ENCODE measurements at places on chromosomes 16 and 17. TPM values are rescaled to one million over a fixed set of nuclear protein-coding genes. Genes with fewer than 3 reads are reported as not detected.

- no peak overlapping the region for H3K4me3 ChIP-seq
- H3K27me3 ChIP-seq = no peaks in the 10 kb centered on the region
- H3K36me3 ChIP-seq = no peaks in the 10 kb centered on the region
- H3K27ac ChIP-seq = no peak overlapping the region
- no peaks in the 10 kb centered on the region for H3K4me1 ChIP-seq
These were observed 736.5 kb downstream of the KCNJ2 start for GRCh38 chr17:70905796-70906195.

SYNRG gene
- total RNA-seq = 89.8 TPM

GRCh38 chr16:65353183-65353582 is 231.3 kb upstream of the CDH11 start:
- H3K27me3 ChIP-seq = no peaks in the 10 kb centered on the region
- H3K27ac ChIP-seq = no peak overlapping the region
- no peaks in the 10 kb centered on the region for H3K4me1 ChIP-seq

ALOX12 gene
- total RNA-seq = not detected

- no peak for DNase-seq
- H3K36me3 ChIP-seq = peaks cover 75% of the 10 kb centered on the region
- no peaks in the 10 kb centered on the region for H3K4me1 ChIP-seq
- H3K4me3 ChIP-seq = no peak overlapping the region
These were observed 8.9 kb downstream of the PROCA1 start for GRCh38 chr17:28702752-28703150.

KRTAP9-8 gene
- total RNA-seq = not detected

GRCh38 chr16:2671741-2672140 is 10.6 kb upstream of the KCTD5 start:
- H3K27ac ChIP-seq = peak overlapping the region; percentile 69
- peak overlapping the region; percentile 72 for H3K4me3 ChIP-seq

DNA sequence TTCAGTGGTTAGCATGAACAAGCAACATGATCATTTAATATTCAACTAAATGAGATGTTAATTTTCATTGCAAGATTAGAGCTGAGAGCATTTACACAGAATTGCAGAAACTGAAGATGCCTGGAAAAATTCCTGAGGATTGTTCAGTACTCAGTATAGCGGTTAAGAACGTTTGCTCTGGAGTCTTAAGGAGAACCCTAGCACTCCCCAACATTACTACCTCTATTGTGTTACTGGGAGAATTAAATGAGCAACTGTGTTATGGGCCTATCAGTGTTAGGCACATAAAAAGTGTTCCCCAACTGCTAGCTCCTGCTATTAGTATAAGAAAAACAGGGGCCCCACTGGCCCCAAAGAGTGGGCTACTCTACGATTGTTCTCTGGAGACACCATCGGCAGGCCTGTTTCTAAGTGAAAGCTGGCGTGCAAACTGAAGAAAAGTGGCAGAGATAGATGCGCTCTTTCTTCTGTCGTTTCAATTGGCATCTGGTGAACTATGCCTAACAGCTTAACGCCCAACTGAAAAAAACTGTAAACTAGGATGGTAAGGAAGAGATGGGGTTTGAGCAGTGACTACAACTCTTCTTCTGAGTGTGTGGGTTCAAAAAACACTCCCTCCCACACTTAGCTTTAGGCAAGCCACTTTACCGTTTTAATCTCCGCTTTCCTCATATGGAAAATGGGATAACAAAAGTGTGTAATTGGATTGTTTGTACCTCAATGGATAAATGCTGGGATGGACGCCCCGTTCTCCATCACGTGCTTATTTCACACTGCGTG is 1.3 kb downstream of the CDR2 start:
- peaks cover 3% of the 10 kb centered on the region for H3K36me3 ChIP-seq
- no peak for DNase-seq
- H3K27me3 ChIP-seq = no peaks in the 10 kb centered on the region
- H3K27ac ChIP-seq = no peak overlapping the region
- peak overlapping the region; percentile 94 for H3K4me3 ChIP-seq

C16orf96 gene
- total RNA-seq = 0.13 TPM

- peaks cover 6% of the 10 kb centered on the region for H3K4me1 ChIP-seq
- no peak overlapping the region for H3K4me3 ChIP-seq
- peaks cover 76% of the 10 kb centered on the region for H3K36me3 ChIP-seq
- no peak overlapping the region for H3K27ac ChIP-seq
- DNase-seq = no peak
- H3K27me3 ChIP-seq = no peaks in the 10 kb centered on the region
These were observed 21.5 kb downstream of the SRP68 start for GRCh38 chr17:76050538-76051467.

DNA sequence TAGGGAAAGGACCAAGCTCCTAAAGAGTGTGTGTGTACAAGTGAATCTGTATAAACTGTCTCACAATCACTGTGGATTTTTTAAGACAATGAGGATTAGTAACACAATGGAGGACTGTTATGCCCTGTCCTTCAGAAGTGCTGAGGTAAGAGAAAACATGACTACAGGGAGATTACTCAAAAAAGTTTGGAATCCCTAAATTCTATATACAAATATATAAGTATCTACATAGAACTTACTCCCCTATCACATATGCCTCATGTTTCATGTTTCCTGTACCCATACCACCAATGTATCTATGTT is 81.9 kb downstream of the STH start:
- no peak overlapping the region for H3K4me3 ChIP-seq
- no peak for DNase-seq
- no peaks in the 10 kb centered on the region for H3K27me3 ChIP-seq
- H3K36me3 ChIP-seq = peaks cover 53% of the 10 kb centered on the region
- no peak overlapping the region for H3K27ac ChIP-seq
- peaks cover 14% of the 10 kb centered on the region for H3K4me1 ChIP-seq

- H3K4me3 ChIP-seq = no peak overlapping the region
- H3K27ac ChIP-seq = no peak overlapping the region
- H3K4me1 ChIP-seq = peaks cover 2% of the 10 kb centered on the region
- H3K27me3 ChIP-seq = no peaks in the 10 kb centered on the region
- H3K36me3 ChIP-seq = peaks cover 10% of the 10 kb centered on the region
These were observed 57.3 kb upstream of the CDC42EP4 start for GRCh38 chr17:73369111-73369521.

TEKT5 gene
- not detected for total RNA-seq

RNU2-1 gene
- total RNA-seq = 5,480 TPM

SSTR5 gene
- not detected for total RNA-seq

GRCh38 chr17:73705594-73705993 is 61.3 kb upstream of the SDK2 start:
- H3K36me3 ChIP-seq = no peaks in the 10 kb centered on the region
- H3K4me1 ChIP-seq = peaks cover 8% of the 10 kb centered on the region
- H3K4me3 ChIP-seq = no peak overlapping the region
- H3K27ac ChIP-seq = no peak overlapping the region
- no peak for DNase-seq

WNK4 gene
- total RNA-seq = 0.10 TPM

ASGR1 gene
- not detected for total RNA-seq

GRCh38 chr16:8320131-8320530 is 270.2 kb downstream of the TMEM114 start:
- no peak overlapping the region for H3K27ac ChIP-seq

DNA sequence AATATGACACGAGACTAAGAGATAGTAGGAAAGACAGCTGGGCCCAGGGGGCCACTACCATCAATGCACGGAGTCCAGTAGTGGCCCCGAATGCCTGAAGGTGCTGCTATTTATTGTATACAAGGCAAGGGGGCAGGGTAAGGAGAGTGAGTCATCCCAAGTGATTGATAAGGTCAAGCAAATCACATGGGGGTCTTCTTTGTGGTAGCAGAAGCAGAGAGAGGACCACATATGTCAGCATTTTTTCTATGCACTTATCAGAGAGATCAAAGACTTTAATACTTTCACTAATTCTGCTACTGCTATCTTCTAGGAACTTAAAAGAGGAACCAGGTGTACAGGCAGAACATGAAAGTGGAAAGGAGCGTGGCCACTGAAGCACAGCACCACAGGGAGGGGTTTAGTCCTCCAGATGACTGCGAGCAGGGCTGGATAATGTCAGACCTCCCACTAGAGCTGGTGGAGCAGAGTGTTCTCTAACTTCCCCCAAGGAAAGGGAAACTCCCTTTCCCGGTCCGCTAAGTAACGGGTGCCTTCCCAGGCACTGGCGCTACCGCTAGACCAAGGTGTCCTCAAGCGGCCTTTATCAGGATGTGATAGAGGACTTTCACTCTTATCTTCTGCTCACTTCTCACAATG is 26.4 kb upstream of the ARL4D start:
- peaks cover 3% of the 10 kb centered on the region for H3K36me3 ChIP-seq
- no peaks in the 10 kb centered on the region for H3K27me3 ChIP-seq

NUP88 gene
- 187 TPM for total RNA-seq

NPIPA2 gene
- total RNA-seq = 3.5 TPM

APOH gene
- not detected for total RNA-seq

SOST gene
- not detected for total RNA-seq

DNA sequence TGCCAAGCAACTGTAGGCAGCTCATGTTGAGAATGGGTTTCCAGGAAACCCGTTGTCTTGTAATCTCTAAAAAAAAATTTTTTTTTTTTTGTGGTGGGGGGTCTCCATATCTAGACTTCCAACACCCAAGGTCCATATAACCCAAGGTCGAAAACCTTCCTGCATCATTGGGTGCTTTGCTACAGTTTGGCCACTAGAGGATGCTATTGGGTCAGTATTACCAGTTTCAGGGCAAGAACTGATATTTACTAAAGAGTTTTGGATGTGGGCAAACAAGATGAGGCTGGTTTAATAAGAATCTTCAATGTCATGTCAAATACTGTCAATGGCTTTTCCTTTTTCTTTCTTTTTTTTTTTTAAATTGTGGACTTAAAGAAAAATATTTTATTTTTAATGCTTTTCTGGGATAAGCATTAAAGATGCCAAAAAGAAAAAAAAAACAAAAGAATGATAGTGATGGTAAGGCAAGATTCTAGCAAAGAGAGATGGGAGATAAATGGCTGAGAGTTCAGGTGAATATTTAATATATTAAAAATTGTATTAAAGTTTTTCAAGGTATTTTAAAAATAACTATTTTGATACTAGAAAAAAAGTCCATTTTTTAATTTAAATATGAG is 62.2 kb downstream of the DHRS7C start:
- no peak overlapping the region for H3K27ac ChIP-seq
- DNase-seq = no peak
- peaks cover 1% of the 10 kb centered on the region for H3K27me3 ChIP-seq
- no peaks in the 10 kb centered on the region for H3K4me1 ChIP-seq
- H3K36me3 ChIP-seq = no peaks in the 10 kb centered on the region

DNA sequence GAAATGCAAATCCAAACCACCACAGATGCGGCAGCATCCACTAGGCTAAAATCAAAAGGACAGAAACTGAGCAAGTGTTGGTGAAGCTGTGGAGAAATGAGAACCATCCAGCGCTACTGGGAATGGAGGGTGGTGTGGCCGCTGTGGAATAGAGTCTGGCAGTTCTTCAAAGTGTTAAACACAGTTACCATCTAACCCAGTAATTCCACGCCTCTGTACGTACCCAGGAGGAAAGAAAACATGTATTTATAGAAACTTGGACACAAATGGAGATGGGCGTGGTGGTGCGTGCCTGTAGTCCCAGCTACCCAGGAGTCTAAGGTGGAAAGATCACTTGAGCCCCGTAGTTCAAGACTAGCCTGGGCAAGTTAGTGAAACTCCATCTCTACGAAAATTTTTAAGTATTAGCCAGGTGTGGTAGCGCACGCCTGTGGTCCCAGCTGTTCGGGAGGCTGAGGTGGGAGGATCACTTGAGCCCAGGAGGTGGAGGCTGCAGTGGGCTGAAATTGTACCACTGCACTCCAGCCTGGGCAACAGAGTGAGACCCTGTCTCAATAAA is 11.6 kb downstream of the SLC25A10 start:
- no peak overlapping the region for H3K4me3 ChIP-seq
- H3K27me3 ChIP-seq = peaks cover 12% of the 10 kb centered on the region
- DNase-seq = no peak
- no peaks in the 10 kb centered on the region for H3K36me3 ChIP-seq

- DNase-seq = no peak
- no peaks in the 10 kb centered on the region for H3K4me1 ChIP-seq
- H3K27me3 ChIP-seq = peaks cover 8% of the 10 kb centered on the region
- H3K4me3 ChIP-seq = no peak overlapping the region
- H3K36me3 ChIP-seq = no peaks in the 10 kb centered on the region
- no peak overlapping the region for H3K27ac ChIP-seq
These were observed 80.7 kb upstream of the CES5A start for GRCh38 chr16:55955845-55956244.

GRCh38 chr16:47715442-47716083 is 254.4 kb downstream of the PHKB start:
- no peak for DNase-seq
- no peak overlapping the region for H3K4me3 ChIP-seq
- no peaks in the 10 kb centered on the region for H3K4me1 ChIP-seq

DNA sequence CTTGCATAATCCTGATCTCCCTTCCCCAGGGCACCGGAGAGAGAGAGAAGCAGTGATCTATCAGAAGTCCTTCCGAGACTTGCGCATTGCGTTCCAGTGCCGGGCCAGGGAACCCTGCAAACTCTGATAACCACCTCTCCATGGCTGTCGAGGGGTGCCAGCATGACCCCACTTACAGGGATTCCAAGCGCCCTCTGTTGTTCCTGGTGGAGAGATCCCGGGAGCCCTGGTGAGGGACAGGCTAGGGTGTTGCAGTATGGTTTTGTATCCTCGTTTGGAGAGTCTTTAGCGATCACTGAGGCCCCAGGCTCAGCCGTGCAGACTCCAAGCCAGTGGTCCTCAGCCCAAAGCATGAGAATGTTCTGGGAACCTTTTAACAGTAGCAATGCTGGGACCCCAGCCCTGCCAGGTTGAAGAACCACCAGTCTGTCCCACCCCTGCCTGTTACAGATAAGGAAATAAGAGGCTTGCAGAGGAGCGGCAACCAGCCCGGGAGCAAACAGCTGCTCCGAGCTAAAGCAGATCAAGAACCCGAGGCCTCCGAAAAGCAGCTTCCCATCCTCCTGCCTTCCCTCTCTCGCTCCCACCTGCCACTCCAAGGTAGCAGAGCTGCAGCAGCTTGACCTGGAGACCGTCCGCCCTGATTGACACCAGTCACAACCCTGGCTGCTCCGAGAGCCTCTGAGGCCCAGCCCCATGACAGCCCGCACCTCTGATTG is 150.3 kb upstream of the RPL38 start:
- H3K27me3 ChIP-seq = peaks cover 24% of the 10 kb centered on the region
- no peaks in the 10 kb centered on the region for H3K36me3 ChIP-seq
- no peak for DNase-seq
- no peaks in the 10 kb centered on the region for H3K4me1 ChIP-seq
- H3K27ac ChIP-seq = no peak overlapping the region

DNA sequence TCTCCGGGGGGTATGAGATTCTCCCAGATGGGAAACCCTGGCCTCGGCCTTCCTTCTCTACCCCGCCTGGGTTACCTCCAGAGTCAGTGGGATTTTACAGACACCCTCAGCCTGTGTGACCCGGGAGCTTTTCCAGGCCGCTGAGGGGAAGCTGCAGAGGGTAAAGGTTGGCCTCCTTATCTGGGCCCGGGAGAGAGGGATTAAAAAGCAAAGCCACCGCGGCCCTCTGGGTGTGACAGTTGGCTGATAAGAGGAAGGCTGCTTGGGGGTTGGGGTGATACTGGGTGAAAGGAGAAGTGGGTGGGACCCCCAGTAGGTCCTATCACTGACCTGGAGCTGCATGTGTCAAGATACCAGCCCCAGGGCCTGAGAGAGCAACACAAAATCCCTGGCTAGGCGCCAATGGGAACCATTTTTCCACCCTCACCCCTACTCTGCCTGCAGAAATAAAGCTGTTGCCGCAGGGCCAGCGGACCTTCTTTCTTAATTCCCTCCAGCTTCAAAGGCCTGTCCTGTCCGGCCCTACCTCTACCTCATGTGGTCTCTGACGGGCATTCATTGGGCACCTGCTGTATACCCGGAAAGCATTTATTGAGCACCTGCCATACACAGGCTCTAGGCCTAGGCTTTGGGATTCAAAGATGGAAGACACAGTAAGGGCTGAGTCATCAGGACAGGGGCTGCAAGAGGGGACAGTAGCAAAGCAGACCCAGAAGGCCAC is 77.6 kb upstream of the GSE1 start:
- no peak overlapping the region for H3K4me3 ChIP-seq
- peaks cover 2% of the 10 kb centered on the region for H3K36me3 ChIP-seq
- no peaks in the 10 kb centered on the region for H3K27me3 ChIP-seq
- no peak overlapping the region for H3K27ac ChIP-seq
- DNase-seq = no peak
- H3K4me1 ChIP-seq = peaks cover 2% of the 10 kb centered on the region
